Upper lobe of right lung (tissue), 1 donor: ENCODE measurements at places on chromosomes 7 and 10. TPM values are rescaled to one million over a fixed set of nuclear protein-coding genes. Genes with fewer than 3 reads are reported as not detected.

Gene PLPP4
- total RNA-seq: 0.38 TPM

Gene OR2F1
- not detected for total RNA-seq

Gene HECW1
- 1.6 TPM for total RNA-seq

Gene OR2A12
- not detected for total RNA-seq

Gene LOXL4
- total RNA-seq: 6.2 TPM

Gene LDB3
- 2.5 TPM for total RNA-seq

Gene AP5Z1
- total RNA-seq: 48.9 TPM

Gene SP8
- total RNA-seq: not detected

Gene CNPY1
- total RNA-seq: not detected

Gene ZNF365
- 1.3 TPM for total RNA-seq

Gene SEC23IP
- 58.6 TPM for total RNA-seq

Gene FAM24B
- 3.6 TPM for total RNA-seq

Gene GPER1
- 11.1 TPM for total RNA-seq

Gene HDAC9
- total RNA-seq: 52.4 TPM

Gene TMEM139
- total RNA-seq: 25.1 TPM

Gene MMRN2
- 86.3 TPM for total RNA-seq

Gene CPED1
- total RNA-seq: 39.2 TPM

Gene NODAL
- not detected for total RNA-seq

Gene VAX1
- total RNA-seq: not detected

Gene CPA2
- total RNA-seq: not detected

Gene OR6B1
- not detected for total RNA-seq

Gene EPC1
- 36.0 TPM for total RNA-seq

Gene PRKAR2B
- total RNA-seq: 7.9 TPM

Gene EPHB6
- total RNA-seq: 12.8 TPM
